ENCODE measurements at places on chromosomes 3 and 15.

GRCh38 chr3:102200126-102200525 is 234.7 kb upstream of the ZPLD1 start:
- no peak for DNase-seq

- no peak for DNase-seq
Measured at GRCh38 chr15:74873756-74874424, 725 bp upstream of the SCAMP2 start.

DNA sequence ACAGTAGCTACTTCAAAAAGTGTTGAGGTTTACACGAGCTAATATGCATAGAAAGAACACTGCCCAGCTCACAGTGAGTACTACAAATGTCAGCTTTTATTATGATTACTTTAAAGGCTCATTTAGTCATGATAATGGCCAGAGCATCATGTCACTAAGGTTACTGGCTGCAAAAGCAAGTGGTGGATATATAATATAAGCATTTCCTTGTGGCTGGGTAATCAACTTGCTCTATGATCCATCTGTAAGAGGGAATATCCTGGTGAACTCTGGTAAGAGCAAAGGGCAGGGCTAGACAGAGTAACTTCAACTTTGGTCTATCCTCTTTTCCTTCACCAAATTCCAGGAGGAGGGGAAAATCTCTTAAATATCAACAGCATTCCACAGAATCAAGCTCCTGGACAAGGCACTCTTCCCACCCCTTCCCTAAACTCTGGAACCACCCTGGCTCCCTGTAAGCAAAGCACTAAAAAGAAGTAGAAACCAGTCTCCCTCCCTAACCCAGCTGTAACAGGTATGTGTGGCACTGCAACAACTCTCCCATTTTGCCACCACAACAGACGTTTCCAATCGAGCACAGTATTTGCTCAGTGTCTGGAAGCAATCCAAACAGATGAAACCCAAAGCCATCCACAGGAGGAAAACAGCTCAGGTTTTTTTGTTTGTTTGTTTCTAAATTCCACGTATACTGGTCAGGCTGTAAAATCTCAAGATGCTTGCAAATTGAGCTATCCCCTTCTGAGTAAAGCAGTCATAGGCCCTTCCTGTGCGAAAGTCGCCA is 13.4 kb downstream of the B4GALT4 start:
- no peak for DNase-seq

GRCh38 chr15:70354346-70354905 is 256.7 kb upstream of the TLE3 start:
- no peak for DNase-seq

GRCh38 chr3:15262021-15262420 is 56.0 kb downstream of the CAPN7 start:
- no peak for DNase-seq

GRCh38 chr3:170012683-170013400 is 25.0 kb upstream of the GPR160 start:
- no peak for DNase-seq

GRCh38 chr3:195181741-195182469 is 89.1 kb downstream of the XXYLT1 start:
- DNase-seq, result no peak

DNA sequence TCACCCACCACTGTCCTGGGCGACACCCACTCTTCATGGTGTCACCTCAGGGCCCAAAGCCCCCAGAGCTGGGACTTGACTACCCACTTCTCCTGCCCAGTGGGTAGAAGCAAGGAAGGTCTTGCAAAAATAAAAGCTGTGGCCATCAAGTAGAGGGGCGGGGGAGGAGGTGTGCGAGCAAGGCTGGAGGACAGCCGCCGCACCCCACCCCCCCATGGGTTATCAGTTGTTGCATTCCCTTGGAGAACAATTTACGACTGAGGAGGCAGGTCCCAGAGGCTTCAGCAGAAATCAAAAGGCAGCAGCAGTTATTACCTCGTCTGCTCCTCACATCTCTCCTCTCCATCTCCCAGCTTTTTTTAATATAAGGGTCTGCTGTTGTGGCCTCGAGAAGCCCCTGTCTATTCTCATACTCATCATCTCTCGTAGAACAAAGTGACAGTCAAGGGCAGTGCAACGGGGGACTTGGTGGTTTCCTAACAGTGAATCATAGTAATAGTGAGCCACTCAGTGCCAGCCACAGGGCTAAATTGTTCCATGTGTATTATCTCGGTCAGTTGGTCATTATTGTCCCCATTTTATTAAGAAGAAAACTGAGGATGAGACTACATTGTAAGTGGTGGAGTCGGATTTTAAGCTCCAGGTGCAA is 116.4 kb downstream of the PDCD6IP start:
- no peak for DNase-seq

DNA sequence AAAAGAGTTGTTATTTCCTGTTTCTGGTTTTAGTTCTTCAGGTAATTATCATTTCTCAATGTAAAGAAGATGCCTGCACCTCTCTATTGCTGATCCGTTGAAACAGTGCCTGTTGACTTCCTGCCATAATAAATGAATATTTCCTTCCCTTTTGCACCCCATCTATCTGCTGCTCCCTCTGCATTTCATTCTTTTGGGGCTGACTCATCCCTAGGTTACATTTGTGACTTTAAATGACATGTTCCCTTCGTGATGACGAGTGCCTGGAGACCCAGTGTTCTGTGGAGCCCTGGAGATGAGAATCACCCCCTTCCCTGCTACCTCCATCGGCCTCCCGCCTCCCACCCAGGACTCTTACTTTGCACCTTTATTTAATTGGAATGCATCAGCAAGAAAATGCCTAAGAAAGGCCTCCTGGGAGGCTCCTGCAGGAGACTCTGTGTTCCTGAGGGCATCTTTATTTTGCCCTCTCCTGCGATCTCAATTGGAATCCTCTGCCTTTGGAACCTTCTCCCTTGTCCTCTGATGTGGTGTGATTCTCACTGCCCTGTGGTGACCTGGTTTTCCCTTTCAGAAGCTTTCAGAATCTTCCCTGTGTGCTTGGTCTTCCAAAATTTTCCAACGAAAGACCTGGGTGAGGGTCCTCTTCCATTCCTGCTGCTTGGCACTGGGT is 13.7 kb downstream of the LRRK1 start:
- DNase-seq, result no peak

DNA sequence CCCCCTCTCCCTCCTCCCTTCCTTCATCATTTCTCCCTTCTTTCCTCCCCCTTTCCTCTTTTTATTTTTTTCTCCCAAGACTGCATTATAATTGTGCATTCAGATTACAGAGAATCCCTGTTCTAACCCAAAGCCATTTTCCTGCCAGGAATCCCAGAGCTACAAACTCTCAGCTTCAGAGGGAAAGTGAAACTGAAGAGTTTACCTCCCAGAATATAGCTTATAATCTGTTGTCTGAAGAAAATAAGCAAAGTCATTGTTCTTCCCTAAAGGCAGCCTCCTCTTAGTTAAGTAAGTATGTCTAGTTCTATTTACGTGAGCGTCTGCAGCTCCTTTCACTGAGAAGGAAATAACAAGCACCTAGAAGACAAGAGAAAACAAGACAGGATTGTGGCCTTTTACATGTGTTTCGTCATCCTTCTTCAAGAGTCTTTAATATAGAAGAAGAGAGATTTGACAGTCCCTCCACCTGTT is 97.2 kb downstream of the CHST2 start:
- no peak for DNase-seq

DNA sequence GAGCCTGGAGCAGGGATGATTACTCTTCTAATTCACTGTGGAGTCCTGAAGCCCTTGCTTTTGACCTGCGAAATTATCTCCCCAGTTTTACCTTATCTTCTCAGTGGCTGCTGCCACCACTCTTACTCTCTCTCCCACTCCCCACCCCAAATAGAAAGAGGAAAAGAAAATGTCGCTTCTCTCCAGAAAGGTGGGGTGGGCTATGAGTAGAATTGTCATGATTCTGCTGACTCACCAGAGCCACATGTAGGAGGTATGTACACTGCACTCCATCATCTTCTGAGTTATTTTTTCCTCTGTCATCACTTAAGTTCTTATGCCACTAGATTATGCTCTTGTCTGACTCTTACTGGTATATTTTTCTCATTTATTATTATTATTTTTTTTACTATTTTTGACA is 43.9 kb upstream of the TMEM158 start:
- no peak for DNase-seq

GRCh38 chr3:183711516-183711915 is 13.9 kb downstream of the YEATS2 start:
- no peak for DNase-seq

DNA sequence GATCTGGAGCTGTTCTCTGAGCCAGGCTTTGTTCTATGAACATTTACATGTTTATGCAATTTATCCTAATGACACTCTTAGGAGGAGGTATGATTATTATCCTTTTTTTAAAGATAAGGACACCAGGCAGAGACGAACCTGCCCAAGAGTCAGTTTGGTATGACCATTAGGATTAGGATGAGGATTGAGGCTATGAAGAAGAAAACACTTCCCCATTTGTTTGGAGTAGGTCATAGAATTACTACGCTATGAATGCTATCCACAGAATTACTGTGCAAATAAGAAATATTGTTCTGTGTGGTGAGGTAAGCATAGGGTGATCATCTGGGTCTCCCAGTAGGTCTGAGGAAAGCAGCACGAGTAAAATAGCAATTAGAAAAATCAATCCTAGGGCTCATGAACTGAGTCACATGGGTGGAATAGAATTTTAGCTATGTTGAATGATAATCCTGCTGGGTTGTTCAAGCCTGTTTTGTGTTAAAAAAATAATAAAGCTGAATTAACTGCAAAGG is 23.9 kb downstream of the EIF4E3 start:
- DNase-seq, result no peak

DNA sequence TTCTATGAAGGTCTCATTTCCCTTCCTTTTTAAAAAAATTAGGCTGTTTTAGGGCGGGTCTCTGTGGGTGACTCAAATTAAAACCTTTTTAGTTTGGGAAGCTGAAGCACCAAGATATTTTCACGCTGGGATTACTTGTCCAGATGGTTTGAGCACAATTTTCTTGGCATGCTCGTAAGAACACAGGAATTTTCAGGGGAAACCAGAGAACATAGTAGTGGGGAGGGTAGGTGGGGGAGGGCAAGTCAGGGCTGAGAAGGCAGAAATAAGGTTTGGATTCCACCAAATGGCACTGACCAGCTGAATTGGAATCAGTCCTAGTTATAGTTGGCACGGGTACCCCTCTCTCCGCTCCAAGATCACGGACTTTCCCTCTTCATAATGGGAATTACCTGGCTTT is 97.3 kb upstream of the LRIG1 start:
- no peak for DNase-seq

GRCh38 chr3:67529915-67530314 is 124.5 kb downstream of the SUCLG2 start:
- DNase-seq, result no peak

DNA sequence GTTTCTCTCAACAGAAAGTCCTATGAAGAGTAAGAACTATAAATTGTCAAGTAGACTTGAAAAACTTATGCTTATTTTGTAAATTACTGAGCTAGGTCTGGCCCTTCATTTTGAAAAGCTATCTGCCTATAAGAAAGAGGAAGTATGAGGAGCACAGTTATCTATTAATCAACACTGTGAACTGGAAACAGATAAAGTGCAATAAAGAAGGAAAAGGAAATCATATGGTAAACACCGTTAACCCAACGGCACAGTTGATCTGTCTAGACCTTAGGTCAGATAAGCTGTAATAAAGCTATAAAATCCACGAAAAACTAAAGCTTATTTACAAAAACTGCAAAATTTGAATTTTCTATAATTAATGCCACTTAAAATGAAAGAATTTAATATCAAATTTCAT is 242.5 kb downstream of the ZBTB20 start:
- no peak for DNase-seq

- no peak for DNase-seq
Measured at GRCh38 chr3:4758957-4759656, 220.1 kb upstream of the BHLHE40 start.

DNA sequence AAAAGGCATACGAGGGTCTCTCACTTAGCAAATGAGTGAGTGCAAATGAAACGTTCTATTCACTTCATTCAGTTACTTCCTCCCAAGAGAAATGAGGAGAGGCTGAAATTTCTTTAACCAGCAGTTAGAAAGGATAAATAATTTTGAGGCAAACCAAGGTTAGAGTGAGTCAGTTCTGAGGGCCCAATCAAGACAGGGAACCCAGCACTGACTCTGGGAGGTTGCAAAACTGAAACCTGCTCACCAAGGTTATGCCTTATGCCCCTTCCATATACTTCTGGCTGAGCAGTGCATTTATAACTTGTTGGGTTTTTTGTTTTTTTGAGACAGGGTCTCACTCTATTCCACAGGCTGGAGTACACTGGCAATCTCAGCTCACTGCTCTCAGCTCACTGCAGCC is 4.5 kb upstream of the RPSA start:
- no peak for DNase-seq

GRCh38 chr15:101162701-101163483 is 89.0 kb downstream of the CHSY1 start:
- DNase-seq, result no peak

- no peak for DNase-seq
Measured at GRCh38 chr3:119731560-119732343, 28.9 kb downstream of the CFAP91 start.

DNA sequence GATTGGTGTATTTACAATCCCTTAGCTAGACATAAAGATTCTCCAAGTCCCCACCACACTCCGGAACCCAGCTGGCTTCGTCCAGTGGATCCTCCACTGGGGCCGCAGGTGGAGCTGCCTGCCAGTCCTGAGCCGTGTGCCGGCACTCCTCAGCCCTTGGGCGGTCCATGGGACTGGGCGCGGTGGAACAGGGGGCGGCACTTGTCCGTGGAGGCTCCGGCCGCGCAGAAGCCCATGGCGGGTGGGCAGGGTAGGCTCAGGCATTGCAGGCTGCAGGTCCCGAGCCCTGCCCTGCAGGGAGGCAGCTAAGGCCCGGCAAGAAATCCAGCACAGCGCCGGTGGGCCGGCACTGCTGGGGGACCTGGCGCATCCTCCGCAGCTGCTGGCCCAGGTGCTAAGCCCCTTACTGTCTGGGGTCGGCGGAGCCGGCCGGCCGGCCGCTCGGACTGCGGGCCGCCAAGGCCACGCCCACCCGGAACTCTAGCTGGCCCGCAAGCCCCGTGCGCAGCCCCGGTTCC is 3.5 kb upstream of the RNU5B-1 start:
- DNase-seq, result no peak

DNA sequence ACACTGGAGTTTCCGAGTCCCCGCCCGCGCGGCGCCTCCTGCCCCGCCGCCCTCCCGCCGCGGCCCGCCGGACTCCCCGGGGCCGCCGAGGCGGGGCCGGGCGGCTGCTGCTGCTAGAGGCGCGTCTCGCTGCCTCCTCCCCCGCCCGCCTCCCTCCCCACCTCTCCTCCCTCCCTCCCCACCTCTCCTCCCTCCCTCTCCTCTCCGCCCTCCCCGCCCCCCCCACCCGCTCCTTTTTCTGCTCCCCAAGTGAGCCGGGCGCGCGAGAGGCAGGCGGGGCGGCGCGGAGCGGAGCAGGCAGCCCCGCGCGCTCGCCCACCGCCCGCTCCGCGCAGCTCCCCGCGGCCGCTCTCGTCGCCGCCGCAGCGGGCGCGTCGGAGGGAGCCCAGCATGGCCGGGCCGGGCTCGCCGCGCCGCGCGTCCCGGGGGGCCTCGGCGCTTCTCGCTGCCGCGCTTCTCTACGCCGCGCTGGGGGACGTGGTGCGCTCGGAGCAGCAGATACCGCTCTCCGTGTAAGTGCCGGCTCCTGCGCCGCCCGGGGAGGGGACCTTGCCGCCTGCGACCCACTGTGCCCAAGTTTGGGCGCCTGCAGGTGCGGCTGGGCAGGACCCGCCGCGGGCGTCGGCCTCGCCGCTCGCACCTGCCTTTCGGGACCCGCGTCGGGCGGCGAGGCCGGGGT is at the start of gene CACNA2D3:
TSS of gene CACNA2D3 (plus strand) at position 229 of the 679 bp plus-strand sequence.
- DNase-seq, result no peak

All from stimulated activated naive CD8-positive, alpha-beta T cell treated with anti-CD3 and anti-CD28 coated beads, Interleukin-15, amount 100 ng/mL, for 72 hours (primary cell).